ENCODE measurements at places on chromosomes 1 and 21. TPM values are rescaled to one million over a fixed set of nuclear protein-coding genes. Genes with fewer than 3 reads are reported as not detected.

SPATA21 gene
- 0.33 TPM for polyA plus RNA-seq

LY9 gene
- polyA plus RNA-seq = 0.56 TPM

FCGR3A gene
- polyA plus RNA-seq = 3.9 TPM

ABCG1 gene
- polyA plus RNA-seq = 9.1 TPM

LYPD8 gene
- polyA plus RNA-seq = not detected

SLC26A9 gene
- 5.4 TPM for polyA plus RNA-seq

HORMAD1 gene
- polyA plus RNA-seq = not detected

ELF3 gene
- polyA plus RNA-seq = 72.4 TPM

KIAA1614 gene
- 6.2 TPM for polyA plus RNA-seq

REN gene
- not detected for polyA plus RNA-seq

KLHL21 gene
- polyA plus RNA-seq = 10.9 TPM

CIART gene
- polyA plus RNA-seq = 8.1 TPM

KRTAP21-2 gene
- polyA plus RNA-seq = not detected

RNF186 gene
- 0.19 TPM for polyA plus RNA-seq

HTR1D gene
- polyA plus RNA-seq = 0.34 TPM

DNALI1 gene
- 54.5 TPM for polyA plus RNA-seq

CELA2B gene
- 0.91 TPM for polyA plus RNA-seq

RAB3B gene
- 0.24 TPM for polyA plus RNA-seq

ELK4 gene
- 26.7 TPM for polyA plus RNA-seq

FHAD1 gene
- polyA plus RNA-seq = 4.5 TPM

COL9A2 gene
- polyA plus RNA-seq = 21.9 TPM

LENEP gene
- polyA plus RNA-seq = 0.66 TPM

HHAT gene
- polyA plus RNA-seq = 11.2 TPM

MYOG gene
- polyA plus RNA-seq = not detected

CHI3L2 gene
- polyA plus RNA-seq = 0.51 TPM

PADI1 gene
- not detected for polyA plus RNA-seq

TEDDM1 gene
- 0.44 TPM for polyA plus RNA-seq

SHISA4 gene
- polyA plus RNA-seq = 17.1 TPM

FMO2 gene
- polyA plus RNA-seq = 24.9 TPM

S100A7A gene
- polyA plus RNA-seq = not detected

DPT gene
- 4.2 TPM for polyA plus RNA-seq

C1orf52 gene
- polyA plus RNA-seq = 52.6 TPM

ACAP3 gene
- 38.8 TPM for polyA plus RNA-seq

TCHHL1 gene
- not detected for polyA plus RNA-seq

ARMH1 gene
- 7.7 TPM for polyA plus RNA-seq

AIM2 gene
- polyA plus RNA-seq = 0.28 TPM

IL22RA1 gene
- polyA plus RNA-seq = 0.37 TPM

LINGO4 gene
- 0.15 TPM for polyA plus RNA-seq

ZSCAN20 gene
- 5.1 TPM for polyA plus RNA-seq

ASAP3 gene
- polyA plus RNA-seq = 38.6 TPM

LCE2B gene
- not detected for polyA plus RNA-seq

GNG4 gene
- 1.5 TPM for polyA plus RNA-seq

SLC19A1 gene
- 22.7 TPM for polyA plus RNA-seq

RPS6KC1 gene
- polyA plus RNA-seq = 27.8 TPM
